Kidney (tissue), 22 donors: ENCODE measurements at places on chromosomes 13 and 19. TPM values are rescaled to one million over a fixed set of nuclear protein-coding genes. Genes with fewer than 3 reads are reported as not detected.

DNA sequence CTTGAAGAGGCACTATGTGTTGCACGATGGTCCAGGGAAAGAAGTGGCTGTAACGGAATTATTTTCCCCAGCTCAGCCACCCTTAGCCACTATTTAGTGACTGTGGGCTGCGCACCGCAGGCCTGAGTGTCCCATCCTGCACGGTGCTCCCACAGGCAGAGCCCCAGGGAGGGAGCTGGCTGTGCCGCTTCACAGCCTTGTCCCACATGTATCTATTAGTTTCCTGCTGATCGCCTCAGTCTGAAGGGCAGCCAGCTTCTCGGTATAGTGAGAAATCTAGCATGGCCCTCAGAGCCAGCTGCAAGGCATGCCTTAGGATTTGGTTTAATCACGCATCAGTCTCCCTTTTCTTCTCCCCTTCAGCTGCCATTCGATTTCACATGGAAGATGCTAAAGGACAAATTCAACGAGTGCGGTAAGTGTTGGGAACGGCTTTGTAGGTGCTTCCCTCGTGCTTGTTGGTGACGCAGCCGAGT, 15.7 kb downstream of the PRAM1 start:
- no peak for DNase-seq

LYPD5 gene
- 4.2 TPM for total RNA-seq

MTUS2 gene
- 0.06 TPM for total RNA-seq

- DNase-seq, result no peak
These were observed 49.5 kb upstream of the PCDH17 start for GRCh38 chr13:57582032-57582431.

LHB gene
- total RNA-seq, result not detected

GRCh38 chr13:48961379-48961778, 14.3 kb upstream of the FNDC3A start:
- no peak for DNase-seq

FAM174C gene
- 35.3 TPM for total RNA-seq

DNA sequence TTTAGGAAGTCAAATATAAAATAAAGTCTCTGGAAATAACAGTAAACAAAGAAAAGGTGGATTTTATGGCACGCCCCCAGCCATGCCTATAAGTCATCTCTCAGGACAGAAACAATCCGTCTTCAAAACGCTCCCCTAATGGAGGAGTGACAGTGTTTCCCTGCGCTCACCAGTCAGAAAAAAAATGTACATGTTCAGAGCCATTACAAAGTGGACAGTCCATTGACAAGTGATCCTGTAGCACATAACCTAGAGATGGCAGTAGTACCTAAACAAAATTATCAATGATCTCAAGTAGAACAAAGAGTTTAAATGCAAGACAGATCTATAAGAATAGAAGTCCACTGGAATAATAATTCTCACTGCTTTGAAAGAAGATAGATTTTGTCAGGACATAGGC, 891.7 kb upstream of the MIR17HG start:
- no peak for DNase-seq
